ENCODE measurements at places on chromosomes 2 and 18. TPM values are rescaled to one million over a fixed set of nuclear protein-coding genes. Genes with fewer than 3 reads are reported as not detected.

- no peak overlapping the region for H3K27ac ChIP-seq
- H3K4me1 ChIP-seq: no peaks in the 10 kb centered on the region
- DNase-seq: no peak
- no peaks in the 10 kb centered on the region for H3K27me3 ChIP-seq
- H3K36me3 ChIP-seq: no peaks in the 10 kb centered on the region
- H3K4me3 ChIP-seq: no peak overlapping the region
These were observed 523.1 kb downstream of the PLCL1 start for GRCh38 chr2:198327526-198327925.

Gene IGFBP5
- 292 TPM for total RNA-seq

DNA sequence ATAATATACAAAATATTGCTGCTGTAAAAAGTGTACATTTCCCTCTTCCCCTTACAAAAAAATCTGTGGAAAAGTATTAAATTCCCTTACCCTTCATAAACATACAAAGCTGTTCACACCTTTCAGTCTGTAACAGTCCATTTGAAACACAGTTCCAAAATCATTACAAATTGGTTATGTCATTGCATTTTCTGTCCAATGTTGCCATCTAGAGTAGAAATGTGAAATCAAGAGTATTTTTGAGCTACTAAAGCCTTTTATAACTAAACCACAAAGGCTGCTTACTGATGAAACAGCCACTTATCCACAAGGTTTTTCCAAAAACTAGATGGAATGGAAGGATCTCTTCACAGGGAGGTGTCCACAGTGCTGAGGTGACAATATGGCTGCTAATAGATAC, 72.5 kb downstream of the SS18 start:
- H3K27me3 ChIP-seq: no peaks in the 10 kb centered on the region
- no peak overlapping the region for H3K27ac ChIP-seq
- no peak overlapping the region for H3K4me3 ChIP-seq
- peak; percentile 77 for DNase-seq
- no peaks in the 10 kb centered on the region for H3K4me1 ChIP-seq

DNA sequence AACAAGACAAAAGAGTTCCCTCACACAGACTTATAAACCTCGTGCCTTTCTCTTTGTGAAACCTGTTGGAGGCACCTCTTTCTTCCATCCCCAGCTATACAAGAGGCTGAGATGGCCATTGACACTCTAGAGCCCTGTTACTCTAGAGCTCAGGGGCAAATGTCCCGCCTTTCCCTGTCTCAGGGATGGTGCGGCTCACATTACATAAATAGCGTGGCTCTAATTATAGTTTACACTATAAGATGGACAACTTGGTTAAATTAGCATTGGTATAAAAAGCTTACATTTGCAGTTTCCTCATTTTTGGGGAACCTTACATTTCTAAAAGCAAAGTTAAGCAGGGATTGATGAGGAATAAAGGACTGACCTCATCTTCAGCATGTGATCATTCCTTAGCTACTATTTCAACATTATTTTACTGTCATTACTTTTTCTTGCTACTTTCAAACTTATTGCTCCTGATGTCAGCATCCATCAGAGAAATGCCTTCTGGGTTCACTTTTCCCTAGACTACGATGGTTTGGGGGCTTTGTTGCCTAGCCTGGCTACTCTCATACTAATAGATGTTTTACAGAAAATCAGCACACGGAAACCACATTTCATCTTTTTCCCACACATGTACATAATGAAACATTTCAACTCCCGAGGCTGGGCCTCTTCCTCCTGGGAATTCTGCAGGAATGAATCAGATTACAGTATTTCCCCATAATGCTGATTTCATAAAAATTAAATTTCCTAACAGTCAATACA, 40.4 kb downstream of the FTCDNL1 start:
- DNase-seq: no peak
- H3K36me3 ChIP-seq: no peaks in the 10 kb centered on the region
- no peak overlapping the region for H3K4me3 ChIP-seq
- no peak overlapping the region for H3K27ac ChIP-seq
- no peaks in the 10 kb centered on the region for H3K4me1 ChIP-seq

DNA sequence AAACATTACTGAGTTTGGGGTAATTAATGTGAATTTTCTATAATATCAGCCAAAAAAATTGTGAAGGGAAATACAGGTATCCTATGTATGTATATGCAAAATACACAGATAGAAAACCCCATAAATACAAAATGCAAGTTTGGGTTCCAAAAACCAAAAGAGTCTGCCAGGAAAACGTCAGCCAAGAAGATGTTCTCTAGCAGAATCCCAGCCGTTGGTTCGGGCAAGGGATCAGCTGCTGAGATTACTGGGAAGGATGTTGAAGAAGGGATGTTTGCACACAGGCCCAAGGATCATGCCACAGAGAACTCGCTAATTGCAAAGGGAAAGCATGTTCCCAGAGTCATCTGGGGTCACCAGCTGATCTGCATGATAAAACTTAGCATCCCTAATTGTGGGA, 9.5 kb upstream of the ANO7 start:
- no peak overlapping the region for H3K27ac ChIP-seq
- no peaks in the 10 kb centered on the region for H3K27me3 ChIP-seq
- no peaks in the 10 kb centered on the region for H3K4me1 ChIP-seq
- H3K4me3 ChIP-seq: no peak overlapping the region
- DNase-seq: no peak

GRCh38 chr2:54388076-54388475, 68.1 kb upstream of the SPTBN1 start:
- H3K36me3 ChIP-seq: no peaks in the 10 kb centered on the region
- peaks cover 13% of the 10 kb centered on the region for H3K4me1 ChIP-seq
- H3K4me3 ChIP-seq: no peak overlapping the region
- no peak for DNase-seq
- H3K27me3 ChIP-seq: no peaks in the 10 kb centered on the region
- peak overlapping the region; percentile 68 for H3K27ac ChIP-seq

- H3K27ac ChIP-seq: no peak overlapping the region
- H3K36me3 ChIP-seq: no peaks in the 10 kb centered on the region
- no peak overlapping the region for H3K4me3 ChIP-seq
- no peaks in the 10 kb centered on the region for H3K27me3 ChIP-seq
These were observed 395.4 kb upstream of the TCF4 start for GRCh38 chr18:55983433-55983832.

GRCh38 chr2:137955536-137955935, 8.7 kb upstream of the HNMT start:
- H3K4me1 ChIP-seq: no peaks in the 10 kb centered on the region
- no peaks in the 10 kb centered on the region for H3K27me3 ChIP-seq
- no peak overlapping the region for H3K27ac ChIP-seq
- no peaks in the 10 kb centered on the region for H3K36me3 ChIP-seq

Gene CD8B2
- 0.28 TPM for total RNA-seq

Gene IL37
- not detected for total RNA-seq

- H3K27ac ChIP-seq: no peak overlapping the region
- DNase-seq: no peak
- H3K36me3 ChIP-seq: no peaks in the 10 kb centered on the region
- H3K27me3 ChIP-seq: no peaks in the 10 kb centered on the region
These were observed 35.2 kb upstream of the LPIN2 start for GRCh38 chr18:3048121-3048520.

- H3K4me3 ChIP-seq: no peak overlapping the region
- no peaks in the 10 kb centered on the region for H3K36me3 ChIP-seq
- peaks cover 23% of the 10 kb centered on the region for H3K4me1 ChIP-seq
- no peak overlapping the region for H3K27ac ChIP-seq
- DNase-seq: no peak
- H3K27me3 ChIP-seq: peaks cover 9% of the 10 kb centered on the region
These were observed 1.5 kb downstream of the RNF152 start for GRCh38 chr18:61891271-61891670.

Gene STPG4
- total RNA-seq: 0.44 TPM

Gene LRRTM1
- 5.9 TPM for total RNA-seq

DNA sequence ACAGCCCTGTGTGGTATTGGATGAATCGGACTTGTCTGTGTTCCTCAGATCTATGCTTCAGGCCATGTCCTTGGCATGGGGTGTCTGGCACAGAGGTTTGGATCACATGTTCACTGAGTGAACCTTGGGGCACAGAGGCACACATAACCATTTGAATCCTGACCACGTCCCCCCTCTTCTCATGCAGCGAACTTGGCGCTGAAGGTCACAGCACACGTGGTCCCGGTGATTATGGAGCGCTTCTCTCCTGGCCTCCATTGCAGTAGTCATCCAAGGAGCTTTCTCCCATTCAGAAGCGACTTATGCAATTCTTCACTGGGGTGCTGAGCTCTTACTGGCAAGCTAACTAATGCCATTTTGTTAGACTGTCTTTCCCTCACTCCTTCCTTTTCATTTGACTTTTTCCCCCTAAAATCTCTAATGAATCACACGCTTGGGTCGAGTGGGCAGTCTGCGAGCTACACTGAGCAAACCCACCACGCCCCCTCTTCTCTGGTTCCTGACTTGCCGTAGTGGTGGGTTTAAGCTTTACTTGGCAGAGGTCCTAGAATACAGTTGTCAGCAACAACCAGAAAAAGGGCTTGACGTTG, 59.4 kb downstream of the KCNG2 start:
- no peaks in the 10 kb centered on the region for H3K27me3 ChIP-seq
- H3K36me3 ChIP-seq: no peaks in the 10 kb centered on the region
- DNase-seq: peak; percentile 76
- peaks cover 16% of the 10 kb centered on the region for H3K4me1 ChIP-seq
- H3K27ac ChIP-seq: peak overlapping the region; percentile 4
